Endothelial cell (in vitro differentiated cells): ENCODE measurements at places on chromosomes 5 and 9. TPM values are rescaled to one million over a fixed set of nuclear protein-coding genes. Genes with fewer than 3 reads are reported as not detected.
A peak's percentile ranks its signal among the peaks of the same experiment; 100 is the strongest.

The FOXD4L6 gene
- not detected for total RNA-seq

DNA sequence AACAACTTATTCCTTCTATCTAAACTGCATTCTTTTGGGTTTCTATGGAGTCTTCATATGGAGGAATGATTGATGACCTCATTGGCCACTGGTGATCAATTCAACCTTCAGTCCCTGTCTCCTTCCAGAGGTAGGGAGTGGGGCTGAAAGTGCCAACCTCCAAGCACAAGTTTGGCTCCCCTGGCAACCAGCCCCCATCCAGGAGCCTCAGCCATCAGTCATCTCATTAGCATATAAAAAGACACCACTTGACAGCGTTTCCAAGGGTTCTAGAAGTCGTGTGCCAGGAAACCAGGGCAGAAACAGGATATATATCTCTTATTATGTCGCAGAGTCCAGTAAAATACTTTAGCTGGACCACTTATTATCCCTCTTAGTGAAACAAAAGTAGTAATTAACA lies 9.8 kb downstream of the SLC31A2 start:
- no peak overlapping the region for H3K27ac ChIP-seq
- no peak for DNase-seq
- peaks cover 30% of the 10 kb centered on the region for H3K36me3 ChIP-seq
- peaks cover 5% of the 10 kb centered on the region for H3K27me3 ChIP-seq
- no peak overlapping the region for H3K4me3 ChIP-seq
- peaks cover 8% of the 10 kb centered on the region for H3K4me1 ChIP-seq

DNA sequence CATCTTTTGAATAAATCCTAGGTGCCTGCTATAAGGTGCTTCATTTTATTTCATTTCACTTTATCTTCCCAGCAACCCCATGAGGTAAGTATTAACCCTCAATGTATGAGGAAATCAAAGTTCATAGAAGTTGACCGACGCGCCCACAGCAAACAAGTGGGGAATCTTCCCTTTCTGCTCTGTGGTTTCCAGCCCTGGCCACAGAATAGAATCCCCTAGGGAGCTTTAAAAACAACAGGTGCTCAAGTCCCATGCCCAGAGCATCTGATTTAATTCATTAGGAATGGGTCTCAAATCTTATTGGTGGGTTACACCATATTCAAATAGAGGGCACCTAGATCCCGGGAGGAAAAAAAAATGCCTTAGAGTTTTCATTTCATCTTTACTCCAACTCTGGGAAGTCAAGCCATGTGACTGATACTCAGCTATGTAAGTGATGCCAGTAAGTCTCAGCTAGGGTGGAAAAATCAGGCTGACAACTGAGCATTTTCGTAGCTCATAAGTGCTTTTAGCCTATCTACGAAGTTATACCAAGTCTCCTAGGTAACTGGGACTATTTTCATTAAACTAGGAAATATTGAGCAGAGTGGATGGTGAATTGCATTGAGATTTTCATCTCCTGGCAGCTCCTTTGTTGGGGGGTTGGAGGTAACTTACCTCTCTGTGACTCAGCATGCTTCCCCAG lies 353.4 kb upstream of the SLC30A5 start:
- H3K27me3 ChIP-seq = no peaks in the 10 kb centered on the region
- no peaks in the 10 kb centered on the region for H3K36me3 ChIP-seq
- H3K4me1 ChIP-seq = no peaks in the 10 kb centered on the region
- no peak overlapping the region for H3K4me3 ChIP-seq
- no peak for DNase-seq
- no peak overlapping the region for H3K27ac ChIP-seq

- no peaks in the 10 kb centered on the region for H3K36me3 ChIP-seq
- no peak for DNase-seq
- H3K4me1 ChIP-seq = no peaks in the 10 kb centered on the region
- H3K4me3 ChIP-seq = no peak overlapping the region
- no peak overlapping the region for H3K27ac ChIP-seq
Observed at GRCh38 chr5:147686421-147686820, 96.1 kb downstream of the JAKMIP2 start.

The IRX1 gene
- total RNA-seq = not detected

DNA sequence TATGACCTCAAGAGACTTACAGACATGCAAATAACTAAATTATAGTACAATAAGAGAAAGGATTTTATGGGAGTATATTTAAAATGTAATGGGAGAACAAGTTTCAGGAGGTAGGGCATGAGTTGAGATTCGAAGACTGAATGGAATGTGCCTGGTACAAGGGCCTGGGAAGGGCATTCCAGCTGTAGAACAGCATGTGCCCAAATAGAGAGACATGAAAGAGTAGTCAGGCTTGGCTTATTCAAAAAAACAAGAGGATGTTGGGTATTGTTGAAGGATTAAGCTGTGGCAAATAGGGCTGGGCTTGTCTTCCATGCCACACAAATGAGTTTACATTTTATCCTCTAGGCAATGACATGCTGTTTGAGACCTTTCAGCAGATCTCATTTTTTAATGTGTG lies 86.9 kb downstream of the FOCAD start:
- peak overlapping the region; percentile 13 for H3K4me3 ChIP-seq
- peaks cover 36% of the 10 kb centered on the region for H3K36me3 ChIP-seq
- H3K27ac ChIP-seq = no peak overlapping the region
- H3K27me3 ChIP-seq = peaks cover 2% of the 10 kb centered on the region

DNA sequence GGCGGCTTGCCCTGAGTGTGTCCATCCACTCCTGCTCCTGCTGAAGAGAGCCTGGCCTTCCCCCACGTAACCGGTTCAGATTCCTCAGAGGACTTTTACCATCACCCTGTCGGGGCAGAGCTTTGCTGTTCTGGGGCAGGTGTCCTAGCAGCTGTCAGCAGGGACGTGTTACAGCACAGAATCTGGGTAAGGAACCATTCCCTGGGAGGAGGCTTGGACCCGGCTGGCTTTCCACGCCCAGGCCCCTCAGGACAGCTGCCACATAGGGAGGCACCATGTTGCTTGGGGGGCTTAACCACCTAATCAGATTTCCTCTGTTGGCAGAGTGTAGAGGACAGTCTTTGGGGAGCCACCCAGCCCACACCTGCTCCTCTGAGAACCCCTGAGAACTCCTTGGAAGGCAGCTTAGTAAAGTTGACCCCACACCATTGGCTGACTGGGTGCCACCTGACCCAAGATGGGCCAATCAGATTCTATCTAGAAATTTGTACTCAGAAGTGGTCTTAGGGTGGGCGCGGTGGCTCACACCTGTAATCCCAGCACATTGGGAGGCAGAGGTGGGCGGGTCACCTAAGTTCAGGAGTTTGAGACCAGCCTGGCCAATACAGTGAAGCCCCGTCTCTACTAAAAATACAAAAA lies 23.3 kb upstream of the EEIG1 start:
- H3K4me3 ChIP-seq = no peak overlapping the region
- no peak for DNase-seq
- H3K4me1 ChIP-seq = peaks cover 16% of the 10 kb centered on the region
- H3K36me3 ChIP-seq = no peaks in the 10 kb centered on the region
- no peak overlapping the region for H3K27ac ChIP-seq

The SLC46A2 gene
- not detected for total RNA-seq

GRCh38 chr5:111968459-111968858 lies 211.5 kb upstream of the NREP start:
- no peaks in the 10 kb centered on the region for H3K27me3 ChIP-seq
- DNase-seq = no peak
- no peak overlapping the region for H3K4me3 ChIP-seq
- no peak overlapping the region for H3K27ac ChIP-seq

- peaks cover 35% of the 10 kb centered on the region for H3K4me1 ChIP-seq
- no peak overlapping the region for H3K27ac ChIP-seq
- peaks cover 29% of the 10 kb centered on the region for H3K27me3 ChIP-seq
- no peaks in the 10 kb centered on the region for H3K36me3 ChIP-seq
- H3K4me3 ChIP-seq = no peak overlapping the region
Observed at GRCh38 chr5:51388488-51389287, 5.4 kb downstream of the ISL1 start.

The ACSL6 gene
- total RNA-seq = 0.80 TPM

The MAP1B gene
- 251 TPM for total RNA-seq

The HK3 gene
- total RNA-seq = 0.51 TPM

- H3K36me3 ChIP-seq = no peaks in the 10 kb centered on the region
- H3K27me3 ChIP-seq = peaks cover 2% of the 10 kb centered on the region
- no peak overlapping the region for H3K4me3 ChIP-seq
- no peak for DNase-seq
Observed at GRCh38 chr9:133995012-133995896, 3.1 kb upstream of the VAV2 start.

DNA sequence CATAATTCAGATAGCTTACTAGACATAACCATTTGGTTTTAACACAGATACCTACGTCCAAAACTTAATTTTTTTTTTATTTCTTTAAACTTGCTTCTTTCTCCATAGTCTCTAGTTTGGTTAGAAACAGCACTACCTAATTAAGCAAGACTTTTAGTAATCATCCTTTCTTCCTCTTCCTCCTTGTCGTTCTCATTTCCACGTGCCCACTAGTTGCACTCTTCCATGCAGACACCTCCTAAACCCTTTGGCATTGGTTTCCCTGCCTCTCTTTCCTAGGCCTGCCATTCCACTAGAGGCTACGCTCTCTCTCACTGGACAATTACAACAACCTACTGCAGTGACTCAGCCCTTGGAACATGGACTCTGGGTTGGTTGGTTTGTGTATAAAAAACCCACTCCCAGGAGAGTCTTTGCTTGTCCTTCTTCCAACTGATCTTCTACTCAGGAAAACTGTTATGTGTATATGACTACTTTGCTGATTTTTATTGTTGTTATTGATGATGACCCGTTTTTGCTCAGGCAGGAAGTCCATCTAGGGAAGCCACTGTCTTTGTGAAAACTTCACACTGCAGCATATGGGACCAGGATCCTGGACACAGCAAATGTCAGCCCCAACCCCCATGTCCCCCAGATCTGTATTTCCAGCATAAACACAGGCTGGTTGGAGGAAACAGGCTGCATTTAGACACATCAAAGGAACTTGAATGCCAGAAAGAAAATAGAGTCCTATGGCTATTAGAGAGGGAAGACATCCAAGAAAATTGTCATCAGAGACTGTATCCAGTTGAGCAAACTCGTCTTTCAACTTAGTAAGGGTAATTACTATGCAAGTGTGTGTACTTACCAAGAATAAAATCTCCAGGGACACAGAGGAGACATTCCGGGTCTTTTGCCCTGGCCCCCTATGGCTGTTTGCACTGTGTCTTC lies 503.2 kb downstream of the GADD45G start:
- no peak for DNase-seq
- H3K4me1 ChIP-seq = no peaks in the 10 kb centered on the region
- H3K27me3 ChIP-seq = no peaks in the 10 kb centered on the region
- H3K4me3 ChIP-seq = no peak overlapping the region

DNA sequence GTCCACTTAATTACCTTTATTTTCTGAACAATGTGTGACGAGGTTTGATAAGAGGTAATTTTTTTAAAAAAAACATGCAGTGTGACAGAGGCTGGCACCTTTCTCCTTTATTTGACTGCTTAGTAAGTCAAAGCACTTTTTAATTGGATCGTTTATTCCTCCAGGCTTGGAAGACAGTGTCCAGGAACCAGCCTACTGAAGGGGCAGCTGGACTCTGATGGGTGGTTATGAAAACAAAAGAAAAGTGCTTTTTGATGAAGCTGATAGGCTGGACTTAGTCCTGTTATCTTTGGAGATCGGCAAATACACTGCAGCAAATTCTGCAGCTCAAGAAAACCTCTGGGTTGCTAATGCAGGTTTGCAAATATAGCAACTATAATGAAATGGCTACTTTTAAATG lies 141.7 kb downstream of the DCP2 start:
- H3K27ac ChIP-seq = no peak overlapping the region
- H3K27me3 ChIP-seq = no peaks in the 10 kb centered on the region
- DNase-seq = no peak
- no peak overlapping the region for H3K4me3 ChIP-seq
- H3K36me3 ChIP-seq = peaks cover 17% of the 10 kb centered on the region
- peaks cover 11% of the 10 kb centered on the region for H3K4me1 ChIP-seq

The ACTBL2 gene
- total RNA-seq = not detected

GRCh38 chr5:112948458-112948857 lies 26.4 kb upstream of the REEP5 start:
- no peaks in the 10 kb centered on the region for H3K27me3 ChIP-seq
- H3K4me1 ChIP-seq = no peaks in the 10 kb centered on the region
- H3K4me3 ChIP-seq = no peak overlapping the region
- H3K27ac ChIP-seq = no peak overlapping the region

DNA sequence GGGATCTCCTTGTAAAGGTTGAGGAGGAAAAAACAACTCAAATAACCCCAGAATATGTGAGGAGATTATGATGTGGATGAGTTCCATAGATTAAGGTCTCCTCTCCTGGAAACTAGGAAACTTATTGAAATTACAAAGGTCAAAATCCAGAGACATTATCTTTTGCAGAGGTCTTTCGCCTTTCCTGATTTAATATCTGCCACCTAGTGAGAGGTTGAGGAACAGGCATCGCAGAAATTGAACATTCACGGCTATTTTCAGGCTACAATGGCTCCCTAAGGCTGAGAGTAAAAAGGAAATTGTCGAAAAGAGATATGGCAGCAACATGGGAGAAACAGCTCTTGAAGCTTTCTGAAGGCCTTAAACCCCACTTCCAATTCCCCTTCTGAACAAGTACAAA lies 127.5 kb upstream of the PLCXD3 start:
- peaks cover 12% of the 10 kb centered on the region for H3K4me1 ChIP-seq
- no peaks in the 10 kb centered on the region for H3K36me3 ChIP-seq
- H3K27me3 ChIP-seq = peaks cover 2% of the 10 kb centered on the region
- no peak overlapping the region for H3K27ac ChIP-seq
- DNase-seq = no peak
- no peak overlapping the region for H3K4me3 ChIP-seq

DNA sequence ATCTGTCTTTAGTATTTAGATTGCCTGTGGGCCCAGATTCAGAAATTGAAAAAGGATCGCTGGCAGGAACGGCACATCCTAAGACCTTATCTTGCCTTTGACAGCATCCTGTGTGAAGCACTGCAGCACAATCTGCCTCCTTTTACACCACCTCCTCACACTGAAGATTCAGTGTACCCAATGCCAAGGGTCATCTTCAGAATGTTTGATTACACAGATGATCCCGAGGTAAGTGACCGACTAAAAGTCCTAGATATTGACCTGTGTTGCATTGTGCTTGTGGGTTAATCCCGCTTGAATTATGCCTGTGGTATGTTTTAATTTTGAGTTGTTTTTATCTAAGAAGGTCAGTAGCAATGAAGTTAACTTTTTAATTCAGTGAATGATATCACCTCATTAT lies 14.4 kb downstream of the NCBP1 start:
- H3K27ac ChIP-seq = no peak overlapping the region
- peaks cover 18% of the 10 kb centered on the region for H3K36me3 ChIP-seq
- no peaks in the 10 kb centered on the region for H3K4me1 ChIP-seq
- H3K4me3 ChIP-seq = no peak overlapping the region
- DNase-seq = no peak

DNA sequence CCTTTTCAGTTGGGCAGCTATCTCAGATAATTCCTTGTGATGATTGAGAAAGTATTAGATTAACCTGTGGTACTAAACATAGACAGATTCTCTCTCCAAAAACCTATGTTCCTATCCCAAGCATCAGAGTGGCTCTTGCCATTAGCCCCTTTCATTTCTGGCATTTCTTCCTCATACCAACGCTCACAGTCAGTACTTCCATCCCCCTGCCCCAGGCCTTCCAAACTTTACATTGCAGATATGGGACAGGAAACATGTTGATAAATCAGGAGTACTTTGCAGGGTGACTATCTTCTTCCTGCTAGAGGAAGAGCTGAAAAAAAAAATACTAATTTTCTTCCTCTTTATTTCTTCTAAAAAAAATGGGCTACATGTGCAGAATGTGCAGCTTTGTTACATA lies 442.6 kb upstream of the RGMB start:
- no peak overlapping the region for H3K4me3 ChIP-seq
- no peak for DNase-seq
- H3K27ac ChIP-seq = no peak overlapping the region
- no peaks in the 10 kb centered on the region for H3K36me3 ChIP-seq
- H3K27me3 ChIP-seq = no peaks in the 10 kb centered on the region

- H3K4me1 ChIP-seq = no peaks in the 10 kb centered on the region
- peak; percentile 79 for DNase-seq
- no peaks in the 10 kb centered on the region for H3K36me3 ChIP-seq
Observed at GRCh38 chr9:89593727-89594427, 10.9 kb upstream of the GADD45G start.

The GPRIN1 gene
- total RNA-seq = 3.9 TPM
